ENCODE measurements at places on chromosomes 3 and 15. TPM values are rescaled to one million over a fixed set of nuclear protein-coding genes. Genes with fewer than 3 reads are reported as not detected.

DNA sequence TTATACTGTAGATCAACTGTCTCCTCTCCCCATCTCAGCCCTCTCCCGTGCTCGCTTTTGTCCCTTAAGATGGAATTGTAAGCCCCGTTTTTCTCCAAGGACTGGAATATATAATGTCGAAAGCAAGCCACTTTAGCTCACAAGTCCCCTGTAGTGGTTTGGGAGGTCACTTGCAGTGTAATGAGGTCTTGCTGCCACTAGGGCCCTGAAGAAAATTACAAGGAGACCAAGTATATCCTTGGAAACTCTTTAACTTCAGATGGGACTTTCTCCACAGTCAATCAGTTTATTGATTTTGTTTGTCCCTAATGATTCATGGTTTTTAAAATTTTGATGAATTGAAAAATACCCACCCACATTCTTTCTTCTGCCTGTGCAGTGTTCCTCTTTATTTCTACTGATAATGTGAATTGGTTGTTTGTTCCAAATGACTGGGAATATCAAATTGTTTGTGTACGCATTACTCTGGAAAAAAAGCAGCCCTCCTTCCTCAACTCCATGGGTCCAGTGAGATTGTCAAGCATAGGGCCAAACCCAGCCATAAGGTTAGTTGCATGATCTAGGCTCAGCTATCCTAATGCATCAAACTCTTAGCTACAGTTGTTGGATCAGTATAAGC is 294.8 kb downstream of the MCTP2 start:
- H3K27ac ChIP-seq: no peak overlapping the region
- H3K36me3 ChIP-seq: no peaks in the 10 kb centered on the region
- H3K27me3 ChIP-seq: no peaks in the 10 kb centered on the region
- DNase-seq: no peak

Gene NLGN1
- total RNA-seq: 13.7 TPM

Gene FAM227B
- total RNA-seq: 18.5 TPM

DNA sequence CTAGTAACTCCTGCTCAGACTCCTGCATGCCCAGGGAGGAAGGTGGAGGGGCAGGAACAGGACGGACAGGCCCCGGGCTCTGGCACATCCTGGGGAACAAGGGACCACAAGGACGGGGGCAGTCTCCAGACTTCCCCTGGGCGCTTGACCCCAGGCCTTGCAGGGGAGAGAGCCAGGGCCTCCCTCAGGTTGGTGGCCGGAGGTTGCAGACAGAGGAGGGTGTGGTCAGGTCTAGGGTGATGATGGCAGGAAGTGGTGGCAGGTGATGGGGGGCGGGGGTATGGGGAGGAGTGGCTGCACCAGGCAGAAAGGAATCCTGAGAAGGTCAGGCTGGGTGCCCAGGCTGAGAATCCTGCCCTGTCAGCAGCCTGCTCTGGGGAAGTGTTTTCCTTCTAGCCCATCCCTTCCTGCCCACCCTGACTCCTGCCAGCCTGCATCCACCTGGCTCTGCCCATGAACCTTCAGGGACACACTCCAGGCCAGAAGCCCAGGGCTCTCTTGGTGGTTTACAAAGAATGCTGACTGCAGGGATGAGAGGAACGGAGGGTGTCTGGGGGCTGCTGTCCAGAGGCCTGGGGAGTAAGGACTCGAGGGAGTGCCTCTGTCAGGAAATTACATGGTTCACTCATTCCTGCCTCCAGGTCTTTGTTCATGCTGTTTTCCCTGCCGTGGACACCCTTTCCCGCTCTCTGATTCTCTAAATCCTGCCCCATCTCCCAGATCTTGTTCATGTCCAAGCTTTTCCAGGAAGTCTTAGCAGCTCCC is 15.8 kb downstream of the LOXL1 start:
- peaks cover 48% of the 10 kb centered on the region for H3K4me1 ChIP-seq
- peaks cover 4% of the 10 kb centered on the region for H3K36me3 ChIP-seq
- peak overlapping the region; percentile 57 for H3K27ac ChIP-seq
- no peaks in the 10 kb centered on the region for H3K27me3 ChIP-seq
- DNase-seq: no peak
- H3K4me3 ChIP-seq: no peak overlapping the region

Gene ATP10A
- 0.58 TPM for total RNA-seq

DNA sequence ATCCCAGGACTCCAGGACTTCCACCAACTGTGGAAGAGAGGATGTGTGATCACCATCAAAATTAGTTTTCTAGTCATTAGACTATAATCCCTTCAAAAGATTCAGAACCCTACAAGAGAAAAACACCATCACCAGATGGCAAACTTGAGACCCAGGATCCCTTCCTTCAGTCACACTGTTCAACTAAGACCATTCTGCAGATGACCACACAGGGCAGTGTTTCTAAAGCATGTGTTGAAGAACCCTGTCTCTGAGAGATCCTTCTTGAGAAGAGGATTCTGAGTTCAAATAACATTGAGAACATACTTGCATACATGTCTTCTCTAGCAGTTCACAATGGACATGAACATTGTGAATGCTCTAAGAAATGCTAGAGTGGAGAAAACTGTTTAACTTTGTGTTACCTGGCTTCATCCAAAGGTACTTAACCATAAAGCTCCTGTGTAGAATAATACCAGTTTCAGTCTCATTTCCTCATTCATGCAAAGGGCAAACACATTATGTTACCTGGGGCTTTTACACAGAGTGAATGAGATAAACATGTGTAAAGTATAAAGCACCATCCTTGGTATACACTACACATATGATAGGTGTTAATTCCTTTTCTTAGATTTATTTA is 2.4 kb upstream of the ADGRG7 start:
- H3K36me3 ChIP-seq: no peaks in the 10 kb centered on the region
- no peak overlapping the region for H3K4me3 ChIP-seq
- no peak overlapping the region for H3K27ac ChIP-seq
- peaks cover 22% of the 10 kb centered on the region for H3K27me3 ChIP-seq
- DNase-seq: no peak

Gene NR1I2
- not detected for total RNA-seq

Gene DLEC1
- 0.08 TPM for total RNA-seq

DNA sequence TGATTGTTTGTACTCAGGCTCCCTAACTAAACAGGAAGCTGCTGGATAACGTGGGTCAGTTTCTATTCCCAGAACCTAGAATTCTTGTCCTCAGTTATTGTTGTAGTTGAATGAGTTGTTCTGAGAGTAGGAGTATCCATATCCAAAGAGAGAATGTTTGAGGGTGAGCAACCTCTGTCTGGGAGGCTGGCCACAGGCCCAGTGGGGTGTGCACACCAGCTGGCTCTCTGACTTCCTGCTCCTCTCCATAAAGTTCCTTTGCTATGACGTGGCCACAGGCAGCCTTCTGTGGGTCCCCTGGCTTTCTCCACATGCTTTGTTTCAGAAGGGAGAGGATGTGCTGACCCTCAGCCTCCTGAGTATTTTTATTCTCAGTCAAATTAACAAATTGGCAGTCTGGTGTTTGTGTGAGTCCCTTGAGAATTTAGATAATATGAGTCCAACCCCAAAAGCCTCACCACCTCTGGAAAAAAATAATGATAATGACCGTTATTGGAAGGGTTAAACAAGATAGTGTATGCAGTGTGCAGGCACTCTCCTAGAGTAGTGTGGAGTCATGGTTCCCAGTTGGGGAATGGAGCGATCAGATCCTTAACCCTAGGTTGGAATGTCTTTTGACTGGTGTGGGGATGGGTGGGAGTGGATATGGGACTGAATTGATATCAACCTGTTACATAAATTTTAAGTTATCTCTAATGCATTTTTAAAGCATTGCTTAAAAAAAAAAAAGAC is 47.6 kb upstream of the MED12L start:
- no peaks in the 10 kb centered on the region for H3K27me3 ChIP-seq
- no peaks in the 10 kb centered on the region for H3K36me3 ChIP-seq
- H3K4me3 ChIP-seq: no peak overlapping the region
- no peaks in the 10 kb centered on the region for H3K4me1 ChIP-seq

Gene FRMD5
- 62.4 TPM for total RNA-seq

Gene CCDC54
- not detected for total RNA-seq

Gene SPATA12
- not detected for total RNA-seq

DNA sequence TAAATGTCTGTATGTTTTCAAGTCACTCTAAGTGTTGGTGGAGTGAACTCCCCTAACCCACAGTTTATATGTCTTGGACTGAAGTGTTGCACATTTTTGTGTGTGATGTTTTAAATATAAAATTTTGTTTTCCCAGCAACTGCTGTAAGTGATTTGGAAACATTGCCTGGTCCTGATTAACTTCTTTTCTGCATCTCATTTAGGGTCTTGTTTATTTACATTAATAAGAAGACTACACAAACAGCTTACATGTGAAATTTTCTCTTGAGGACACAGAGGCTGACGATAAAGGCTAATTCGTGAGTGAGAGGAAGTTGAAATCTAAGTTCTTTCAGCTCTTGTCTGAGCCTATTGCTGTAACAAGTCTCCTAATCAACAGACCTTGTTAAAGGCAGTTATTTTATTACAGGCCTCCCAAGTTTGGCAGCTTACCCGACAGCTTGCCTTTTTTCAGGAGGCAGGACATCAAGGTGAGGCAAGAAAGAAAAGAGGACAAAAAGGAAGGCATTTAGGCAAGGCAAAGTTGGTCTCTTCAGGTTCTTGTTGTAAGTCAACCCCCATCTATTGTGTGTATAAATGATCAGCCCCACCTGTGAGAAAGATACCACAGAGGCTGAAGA is 177.7 kb upstream of the NR2E3 start:
- no peaks in the 10 kb centered on the region for H3K27me3 ChIP-seq
- DNase-seq: no peak
- no peak overlapping the region for H3K4me3 ChIP-seq
- peak overlapping the region; percentile 60 for H3K27ac ChIP-seq
- H3K4me1 ChIP-seq: peaks cover 43% of the 10 kb centered on the region
- H3K36me3 ChIP-seq: no peaks in the 10 kb centered on the region

Gene GABRR3
- not detected for total RNA-seq

Gene GOLGA8G
- total RNA-seq: not detected

DNA sequence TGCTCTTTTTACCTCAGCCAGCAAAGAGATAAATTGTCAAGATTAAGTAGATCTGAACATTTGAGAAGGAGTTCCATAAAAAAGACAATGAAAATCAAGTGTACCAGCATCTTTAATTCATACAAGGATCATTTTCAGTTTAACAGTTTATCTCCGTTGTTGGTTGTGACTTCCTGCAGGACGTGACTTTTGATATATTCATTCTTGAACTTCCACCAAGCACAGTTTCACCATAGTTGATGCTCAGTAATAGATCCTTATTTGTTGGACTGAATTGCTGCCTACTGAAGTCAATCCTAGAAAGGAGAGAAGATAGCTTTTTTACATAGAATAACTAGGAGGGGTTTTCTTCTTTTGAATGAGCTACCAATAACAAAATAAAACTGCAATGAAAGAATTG is 408.2 kb downstream of the LPP start:
- H3K36me3 ChIP-seq: no peaks in the 10 kb centered on the region
- H3K4me1 ChIP-seq: peaks cover 26% of the 10 kb centered on the region
- no peaks in the 10 kb centered on the region for H3K27me3 ChIP-seq
- H3K4me3 ChIP-seq: no peak overlapping the region

GRCh38 chr3:29695201-29695600 is 414.3 kb downstream of the RBMS3 start:
- no peak overlapping the region for H3K4me3 ChIP-seq
- H3K27me3 ChIP-seq: no peaks in the 10 kb centered on the region
- H3K4me1 ChIP-seq: peaks cover 56% of the 10 kb centered on the region
- H3K27ac ChIP-seq: peak overlapping the region; percentile 85

DNA sequence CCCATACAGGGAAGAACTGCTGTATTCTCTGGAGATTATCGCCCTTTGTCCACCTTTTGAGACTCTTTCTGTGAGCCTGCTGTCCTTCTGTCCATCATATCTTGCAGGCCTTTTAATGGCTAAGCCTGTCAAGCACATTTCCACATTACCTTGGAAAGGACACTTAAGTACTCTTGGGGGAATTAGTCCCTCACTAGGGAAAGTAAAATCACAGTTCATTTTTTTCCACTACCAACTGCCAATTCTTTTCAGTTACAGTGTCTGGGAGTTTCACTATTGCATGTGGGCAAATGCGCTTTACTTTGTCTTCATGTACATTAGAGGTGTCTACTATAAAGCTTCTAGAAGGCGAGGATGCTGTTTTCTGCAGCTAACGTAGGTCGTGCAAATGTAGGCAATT is 242.1 kb downstream of the NSUN3 start:
- no peak overlapping the region for H3K4me3 ChIP-seq
- H3K27me3 ChIP-seq: no peaks in the 10 kb centered on the region
- H3K36me3 ChIP-seq: no peaks in the 10 kb centered on the region
- DNase-seq: no peak

DNA sequence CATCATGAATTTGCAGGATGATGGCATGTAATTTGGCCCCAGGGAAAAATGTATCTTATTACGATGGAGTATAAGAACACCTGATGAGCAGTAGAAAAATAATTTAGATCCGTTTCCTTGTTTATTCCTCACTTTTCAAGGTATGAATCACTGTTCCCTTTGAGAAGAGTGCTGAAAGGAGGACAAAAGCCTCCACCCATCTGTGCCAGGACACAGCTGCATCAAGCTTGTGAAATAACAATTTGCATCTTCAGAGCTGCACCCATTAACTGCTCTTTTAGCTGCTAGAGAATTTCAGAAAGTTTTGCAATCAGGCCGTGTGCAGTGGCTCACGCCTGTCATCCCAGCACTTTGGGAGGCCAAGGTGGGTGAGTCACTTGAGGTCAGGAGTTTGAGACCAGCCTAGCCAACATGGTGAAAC is 9.6 kb downstream of the CLDND1 start:
- H3K4me3 ChIP-seq: no peak overlapping the region
- H3K27ac ChIP-seq: no peak overlapping the region
- DNase-seq: no peak
- H3K4me1 ChIP-seq: peaks cover 13% of the 10 kb centered on the region
- H3K27me3 ChIP-seq: no peaks in the 10 kb centered on the region

Gene TMCO5A
- not detected for total RNA-seq

DNA sequence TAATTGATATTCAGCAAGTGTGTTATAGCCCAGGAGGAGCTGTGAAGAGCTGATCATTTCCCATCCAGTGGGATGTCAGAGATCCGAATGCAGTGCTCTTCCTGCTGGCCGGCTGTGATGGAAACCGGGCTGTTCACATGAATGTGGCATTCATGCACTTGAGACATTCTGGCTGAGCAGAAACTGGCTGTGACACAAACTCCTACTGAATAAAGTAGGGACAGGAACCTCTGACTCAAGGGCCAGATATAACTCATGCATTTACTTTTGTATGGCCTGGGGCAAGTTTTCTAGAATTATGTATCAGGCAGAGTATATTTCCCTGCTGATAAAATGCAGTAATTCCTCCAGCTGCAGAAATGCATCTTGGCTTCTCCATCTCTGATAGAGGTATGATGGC is 83.4 kb upstream of the FAM3D start:
- H3K36me3 ChIP-seq: no peaks in the 10 kb centered on the region
- peaks cover 29% of the 10 kb centered on the region for H3K27me3 ChIP-seq
- no peak overlapping the region for H3K27ac ChIP-seq
- no peaks in the 10 kb centered on the region for H3K4me1 ChIP-seq
